ENCODE measurements at places on chromosomes 7 and 10.

GRCh38 chr10:83943049-83943448 is 196.3 kb upstream of the GHITM start:
- no peak overlapping the region for H3K27ac ChIP-seq
- H3K27me3 ChIP-seq = no peaks in the 10 kb centered on the region
- DNase-seq = no peak
- H3K36me3 ChIP-seq = no peaks in the 10 kb centered on the region

- no peak overlapping the region for H3K4me3 ChIP-seq
- H3K4me1 ChIP-seq = no peaks in the 10 kb centered on the region
- H3K27me3 ChIP-seq = no peaks in the 10 kb centered on the region
- H3K27ac ChIP-seq = no peak overlapping the region
Observed at GRCh38 chr7:49703881-49704280, 69.6 kb upstream of the VWC2 start.

DNA sequence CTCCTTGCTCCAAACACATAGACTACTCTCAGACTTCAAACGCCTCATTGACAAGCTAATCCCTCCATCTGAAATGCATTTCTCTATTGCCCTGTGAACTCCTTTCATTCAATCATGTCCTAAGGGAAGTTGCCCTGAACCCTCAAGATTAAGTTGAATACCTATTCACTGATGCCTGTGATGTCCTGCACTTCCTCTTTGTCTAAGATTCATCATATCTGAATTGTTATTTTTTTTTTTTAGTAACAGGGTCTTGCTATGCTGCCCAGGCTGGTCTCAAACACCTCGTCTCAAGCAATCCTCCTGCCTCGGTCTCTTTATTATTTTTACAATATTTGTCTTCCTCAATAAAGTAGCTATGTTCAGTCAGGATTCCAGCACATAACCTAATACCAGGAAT is 3.2 kb downstream of the PSMA2 start:
- H3K36me3 ChIP-seq = no peaks in the 10 kb centered on the region
- no peak for DNase-seq
- H3K27ac ChIP-seq = no peak overlapping the region

DNA sequence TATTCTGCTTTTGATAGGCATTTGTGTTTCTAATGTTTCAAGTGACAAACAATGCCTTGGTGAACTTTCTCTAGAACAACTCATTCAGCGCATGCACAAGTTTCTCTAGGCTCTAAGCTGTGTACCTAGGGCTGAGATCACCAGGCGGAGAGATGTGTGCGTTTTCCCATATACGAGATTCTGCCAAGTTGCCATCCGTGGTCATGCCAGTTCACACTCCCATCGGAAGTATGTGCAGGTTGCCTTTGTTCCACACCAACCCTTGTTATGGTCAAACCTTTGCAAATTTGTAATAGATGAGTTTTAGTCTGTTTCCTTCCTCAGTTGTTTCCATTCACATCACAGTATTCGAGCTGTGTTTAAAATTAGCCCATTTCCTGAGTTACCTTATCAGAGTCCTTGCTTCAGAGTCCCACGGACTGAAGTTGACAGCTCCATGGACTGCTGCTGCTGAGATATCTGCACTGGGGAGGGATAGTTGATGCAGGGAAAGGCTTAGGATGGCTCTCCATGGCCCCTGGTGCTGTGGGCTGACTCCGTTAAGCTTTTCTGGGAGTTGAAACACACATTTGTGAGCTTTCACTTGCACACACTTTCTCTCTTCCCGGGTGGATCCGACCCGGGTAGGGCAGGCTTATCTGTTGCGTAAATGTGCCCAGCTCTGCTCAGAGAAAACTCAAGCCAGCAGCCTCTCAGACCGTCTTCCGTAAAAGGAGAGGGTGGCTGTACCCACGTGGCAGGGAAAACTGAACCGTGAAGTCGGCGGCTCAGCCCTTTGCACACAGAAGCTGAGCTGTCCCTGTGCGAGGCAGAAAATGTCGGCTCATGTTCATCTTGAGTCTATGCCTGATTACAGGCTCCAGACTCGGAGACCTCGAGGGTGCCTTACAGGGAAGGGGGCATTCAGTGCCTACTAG is 49.4 kb downstream of the HK1 start:
- no peaks in the 10 kb centered on the region for H3K36me3 ChIP-seq
- peak; percentile 57 for DNase-seq
- peak overlapping the region; percentile 5 for H3K4me3 ChIP-seq
- H3K27me3 ChIP-seq = no peaks in the 10 kb centered on the region
- peaks cover 2% of the 10 kb centered on the region for H3K4me1 ChIP-seq
- peak overlapping the region; percentile 42 for H3K27ac ChIP-seq

DNA sequence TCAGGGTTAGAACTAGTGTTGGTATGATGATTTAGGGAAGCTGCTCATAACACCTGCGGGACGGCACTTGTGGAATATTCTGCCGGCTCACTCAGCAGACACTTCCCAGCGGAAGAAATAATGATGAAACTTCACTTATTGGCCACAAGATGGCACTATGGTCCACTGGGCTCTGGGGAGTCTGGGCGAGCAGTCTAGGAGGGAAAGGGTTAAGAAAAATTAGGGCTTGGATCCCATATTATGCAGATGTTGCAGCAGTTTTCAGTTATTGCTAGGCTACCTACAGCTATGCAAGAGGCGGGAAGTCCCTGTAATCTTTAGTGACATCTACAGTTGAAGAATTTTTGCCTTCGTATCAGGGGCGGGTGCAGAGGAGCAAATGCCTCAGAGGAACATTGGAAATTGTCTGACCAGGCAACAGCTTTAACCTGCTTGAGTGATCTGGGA is 238.7 kb upstream of the PRSS58 start:
- no peak overlapping the region for H3K4me3 ChIP-seq
- no peaks in the 10 kb centered on the region for H3K4me1 ChIP-seq
- DNase-seq = no peak
- H3K27ac ChIP-seq = no peak overlapping the region

DNA sequence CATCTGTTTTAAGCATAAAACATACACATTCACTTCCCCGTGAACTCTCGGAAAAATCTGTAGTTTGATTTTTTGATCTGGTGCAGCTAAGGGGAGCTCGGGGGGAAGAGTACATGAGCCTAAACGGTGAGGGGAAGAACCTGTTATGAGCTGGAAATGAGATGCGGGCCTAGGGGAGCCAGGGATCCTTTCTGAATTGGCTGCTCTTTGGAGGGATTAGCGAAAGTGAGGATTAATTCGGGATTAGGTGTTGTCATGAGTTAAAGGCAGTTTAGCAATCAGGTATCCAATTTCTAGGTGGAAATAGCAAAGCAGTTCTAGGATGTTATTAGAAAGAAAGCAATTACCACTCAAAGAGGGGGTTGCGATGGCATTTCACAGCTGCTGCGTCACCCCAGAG is 51.1 kb upstream of the ADARB2 start:
- no peak for DNase-seq
- no peak overlapping the region for H3K27ac ChIP-seq
- no peaks in the 10 kb centered on the region for H3K36me3 ChIP-seq

DNA sequence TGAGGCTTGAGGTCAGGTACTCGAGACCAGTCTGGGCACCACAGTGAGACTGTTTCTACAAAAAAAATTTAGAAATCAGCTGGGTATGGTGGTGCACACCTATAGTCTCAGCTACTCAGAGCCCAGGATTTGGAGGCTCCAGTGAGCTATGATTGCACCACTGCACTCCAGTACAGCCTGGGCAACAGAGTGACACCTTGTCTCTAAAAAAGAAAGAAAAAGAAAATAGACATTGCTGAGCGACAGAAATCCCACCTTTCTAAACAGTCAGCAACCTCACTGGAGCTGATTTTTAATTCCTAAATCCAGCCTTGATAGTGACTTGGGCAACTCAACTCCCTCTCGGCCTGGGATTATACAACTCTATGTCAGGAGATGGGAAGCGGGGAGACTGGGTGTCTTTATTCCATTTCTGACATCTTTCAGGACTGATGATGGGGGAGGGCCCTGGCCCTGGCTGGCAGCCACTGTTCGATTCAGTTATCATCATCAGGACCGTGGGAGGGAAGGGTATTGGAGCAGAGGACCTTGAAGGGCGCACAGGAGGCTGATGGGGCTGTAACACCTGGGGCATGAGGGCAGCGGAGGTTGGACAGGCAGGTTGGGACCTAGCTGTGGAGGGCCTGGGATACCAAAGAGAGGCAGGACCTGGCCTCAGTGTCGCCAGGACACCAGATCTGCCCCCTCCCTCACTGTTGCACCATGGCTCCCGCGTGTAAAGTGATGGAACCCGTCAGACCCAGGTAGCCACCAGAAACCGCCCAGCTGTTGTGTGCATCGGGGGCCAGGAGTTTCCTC is 14.7 kb downstream of the HSPB1 start:
- H3K27me3 ChIP-seq = no peaks in the 10 kb centered on the region
- no peaks in the 10 kb centered on the region for H3K36me3 ChIP-seq
- peak overlapping the region; percentile 97 for H3K27ac ChIP-seq
- H3K4me3 ChIP-seq = peak overlapping the region; percentile 60
- peak; percentile 45 for DNase-seq

DNA sequence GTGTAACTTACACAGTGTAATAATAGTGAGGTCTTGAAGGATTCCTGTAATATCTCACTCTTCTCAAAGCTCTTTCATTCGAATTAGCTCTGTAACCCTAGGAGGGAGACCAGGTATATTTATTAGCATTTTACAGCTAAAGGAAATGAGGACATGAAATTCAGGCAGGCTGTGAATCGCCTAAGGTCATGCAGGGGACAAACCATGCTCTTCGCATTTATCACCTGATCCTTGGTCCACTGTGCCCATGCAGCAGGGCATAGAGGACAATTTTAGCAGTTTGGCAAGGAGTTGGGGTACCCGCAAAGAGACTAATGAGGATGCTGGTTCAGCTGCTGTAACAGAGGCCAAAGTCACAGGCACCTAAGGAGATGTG is 14.8 kb upstream of the LAMB1 start:
- no peak overlapping the region for H3K4me3 ChIP-seq
- DNase-seq = no peak
- no peaks in the 10 kb centered on the region for H3K36me3 ChIP-seq
- H3K27ac ChIP-seq = no peak overlapping the region

- no peaks in the 10 kb centered on the region for H3K27me3 ChIP-seq
- H3K27ac ChIP-seq = peak overlapping the region; percentile 62
- DNase-seq = no peak
- H3K36me3 ChIP-seq = no peaks in the 10 kb centered on the region
- peaks cover 11% of the 10 kb centered on the region for H3K4me1 ChIP-seq
- no peak overlapping the region for H3K4me3 ChIP-seq
Observed at GRCh38 chr7:30814700-30815387, 43.6 kb downstream of the MINDY4 start.

DNA sequence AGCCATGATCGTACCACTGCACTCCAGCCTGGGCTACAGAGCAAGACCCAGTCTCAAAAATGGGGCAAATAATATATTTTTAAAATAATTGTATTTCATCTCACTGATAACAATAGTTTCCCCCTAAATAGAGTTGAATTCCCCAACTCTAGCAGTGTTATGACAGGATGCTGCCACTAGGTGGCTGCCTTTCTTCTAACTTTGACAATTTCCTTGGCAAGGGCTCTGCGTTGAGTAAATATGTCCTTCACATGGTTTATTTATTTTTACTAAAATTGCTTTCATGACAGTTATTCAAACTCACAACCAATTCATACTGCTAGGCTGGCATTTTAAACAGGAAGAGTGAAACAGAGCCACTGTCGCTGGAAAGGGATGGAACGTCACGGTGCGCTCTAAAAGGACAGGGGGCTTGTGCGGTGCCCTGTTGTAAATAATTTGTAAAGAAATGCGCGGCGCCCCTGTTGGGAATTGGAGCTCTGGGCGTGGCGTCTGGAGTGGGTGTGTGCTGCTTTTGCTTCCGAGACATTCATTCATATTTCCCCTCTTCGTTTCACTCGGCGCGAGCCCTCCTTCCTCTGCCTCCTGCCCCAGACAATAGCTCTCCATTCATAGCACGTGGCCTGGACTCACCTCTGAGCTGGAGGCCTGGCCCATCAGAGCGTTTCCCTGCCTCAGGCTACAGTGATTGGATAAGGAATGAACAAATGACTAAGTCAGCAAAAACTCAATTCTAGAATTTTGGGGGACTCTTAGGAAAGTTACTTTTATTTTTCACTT is 20.5 kb upstream of the PITRM1 start:
- no peaks in the 10 kb centered on the region for H3K27me3 ChIP-seq
- no peak overlapping the region for H3K27ac ChIP-seq
- no peaks in the 10 kb centered on the region for H3K4me1 ChIP-seq

Measured in ovary (tissue), 10 donors.